ENCODE measurements at places on chromosomes 2 and 18.

DNA sequence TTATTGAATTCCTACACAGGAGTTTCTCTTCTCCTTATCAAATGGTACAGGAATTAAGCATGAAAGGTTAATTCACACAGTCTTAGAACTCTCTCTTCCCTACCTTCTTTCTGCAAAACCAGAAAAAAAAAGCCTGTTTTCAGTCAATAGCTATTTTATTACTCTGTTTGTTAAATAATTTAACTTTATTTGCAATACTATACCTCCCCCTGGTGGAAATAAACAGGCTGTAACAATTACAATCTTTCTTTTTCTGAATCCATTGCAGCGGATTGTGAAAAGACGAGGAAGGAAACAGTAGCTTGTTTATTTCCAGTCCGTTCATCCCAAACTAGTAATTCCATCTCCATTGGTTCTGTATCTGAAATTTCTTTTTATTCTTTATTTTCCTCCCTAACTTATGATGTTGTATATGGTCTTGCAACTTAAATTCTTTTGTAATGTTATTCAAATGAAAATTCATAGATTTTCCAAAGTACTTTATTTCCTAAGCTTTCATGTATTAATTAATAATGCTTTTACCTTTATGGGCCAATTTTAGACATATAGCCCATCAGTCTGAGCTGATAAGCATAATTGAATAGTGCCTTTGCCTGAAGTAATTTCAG is 165.2 kb downstream of the SH3BP4 start:
- DNase-seq = peak; percentile 55

- no peak for DNase-seq
Observed at GRCh38 chr2:158691619-158692018, 103.5 kb upstream of the DAPL1 start.

GRCh38 chr2:144261966-144262365 is 258.0 kb downstream of the ZEB2 start:
- DNase-seq = no peak

DNA sequence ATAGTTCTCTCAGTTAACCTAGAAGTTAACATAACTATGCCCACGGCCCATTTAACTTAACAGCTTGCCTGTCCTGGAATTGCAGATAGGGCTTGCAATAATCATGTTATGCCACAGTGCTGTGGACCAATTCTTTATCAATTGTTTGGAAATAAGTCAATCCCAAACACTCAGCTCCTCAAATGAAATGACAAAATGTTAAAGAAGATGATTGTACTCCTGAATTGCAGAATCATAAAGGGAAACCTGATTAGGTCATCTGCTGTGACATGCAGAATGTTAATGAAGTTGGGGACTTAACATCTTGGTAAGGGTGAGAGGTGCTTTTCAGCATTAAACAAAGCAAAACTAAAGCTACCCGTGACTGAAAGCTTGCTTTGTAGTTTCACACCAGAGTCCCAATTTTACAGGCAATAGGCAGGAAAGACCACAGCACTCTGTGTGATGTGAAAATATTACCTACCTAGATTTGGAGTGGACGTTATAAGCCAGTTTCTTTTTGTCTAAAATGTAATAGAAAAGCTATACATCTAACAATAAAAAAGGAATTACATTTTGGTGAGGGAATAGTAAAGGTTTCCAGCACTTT is 364.0 kb downstream of the GPD2 start:
- DNase-seq = no peak

DNA sequence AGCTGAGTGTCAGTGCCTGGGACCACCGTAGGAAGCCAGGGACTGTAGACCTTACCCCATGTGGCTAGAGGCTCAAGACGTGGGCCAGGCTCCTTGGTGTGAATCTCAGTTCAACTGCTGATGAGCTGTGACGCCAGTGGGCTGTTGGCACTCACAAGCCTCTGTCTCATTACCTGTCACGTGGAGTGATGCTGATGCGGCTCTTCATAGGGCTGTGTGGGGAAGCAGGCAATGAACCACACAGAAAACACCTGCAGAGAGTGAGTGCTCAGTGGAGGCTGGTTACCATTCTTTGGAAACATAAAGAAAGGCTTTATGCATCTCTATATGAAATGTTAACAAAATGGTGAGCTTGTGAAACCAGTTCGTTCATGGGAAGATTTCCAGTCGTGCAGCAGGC is 36.1 kb downstream of the CREG2 start:
- no peak for DNase-seq

Data from NCI-H2081 treated with DMSO at 0.1 percent for 48 hours (cell line).